ENCODE measurements at places on chromosomes 4 and X. TPM values are rescaled to one million over a fixed set of nuclear protein-coding genes. Genes with fewer than 3 reads are reported as not detected.

MTTP gene
- 0.69 TPM for polyA plus RNA-seq

SGMS2 gene
- polyA plus RNA-seq, result 18.6 TPM

RXFP1 gene
- polyA plus RNA-seq, result 8.5 TPM

HSD17B13 gene
- 0.94 TPM for polyA plus RNA-seq

KLF8 gene
- 16.8 TPM for polyA plus RNA-seq

GRCh38 chr4:4578981-4579380 is 37.1 kb upstream of the STX18 start:
- DNase-seq, result no peak

DNA sequence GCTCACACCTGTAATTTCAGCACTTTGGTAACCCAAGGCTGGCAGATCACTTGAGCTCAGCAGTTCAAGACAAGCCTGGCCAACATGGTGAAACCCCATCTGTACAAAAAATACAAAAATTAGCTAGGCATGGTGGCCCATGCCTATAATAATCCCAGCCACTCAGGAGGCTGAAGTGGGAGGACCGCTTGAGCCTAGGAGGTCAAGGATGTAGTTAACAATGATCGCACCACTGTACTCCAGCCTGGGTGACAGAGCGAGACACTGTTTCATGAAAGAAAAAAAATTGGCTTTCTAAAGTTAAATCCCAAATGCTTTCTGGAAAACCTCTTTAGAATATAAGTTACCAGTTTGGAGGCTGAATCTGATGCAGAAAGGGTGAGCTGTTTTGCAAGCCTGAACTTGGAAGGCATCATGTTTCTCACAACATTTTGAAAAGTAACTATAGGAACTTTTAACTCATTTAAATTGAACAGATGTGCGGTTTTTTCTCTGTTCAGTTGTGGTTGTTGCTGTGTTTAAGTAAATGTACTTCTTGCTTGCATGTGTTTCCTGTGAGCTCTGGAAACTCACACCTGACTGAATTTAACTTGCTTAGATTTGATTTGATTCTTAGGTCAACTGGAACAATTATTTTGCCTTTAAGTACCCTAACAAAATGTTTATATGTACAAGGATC is 39.8 kb upstream of the TMEM131L start:
- DNase-seq, result no peak

- DNase-seq, result no peak
These were observed 195.7 kb upstream of the CASK start for GRCh38 chrX:42119076-42119475.

GRCh38 chr4:164293203-164293602 is 460.7 kb upstream of the SMIM31 start:
- DNase-seq, result no peak

GRCh38 chrX:57119416-57119815 is 1.9 kb downstream of the SPIN2B start:
- no peak for DNase-seq

Data from right lung (tissue), 10 donors.